ENCODE measurements at places on chromosomes 12 and 14.

- DNase-seq = no peak
Measured at GRCh38 chr12:103599274-103599673, 12.2 kb downstream of the STAB2 start.

- DNase-seq = no peak
Measured at GRCh38 chr14:54312166-54312801, 84.5 kb upstream of the CDKN3 start.

GRCh38 chr12:6532051-6532926, 2.0 kb upstream of the GAPDH start:
- peak; percentile 76 for DNase-seq

GRCh38 chr14:103782376-103782775, 65.0 kb downstream of the PPP1R13B start:
- no peak for DNase-seq

DNA sequence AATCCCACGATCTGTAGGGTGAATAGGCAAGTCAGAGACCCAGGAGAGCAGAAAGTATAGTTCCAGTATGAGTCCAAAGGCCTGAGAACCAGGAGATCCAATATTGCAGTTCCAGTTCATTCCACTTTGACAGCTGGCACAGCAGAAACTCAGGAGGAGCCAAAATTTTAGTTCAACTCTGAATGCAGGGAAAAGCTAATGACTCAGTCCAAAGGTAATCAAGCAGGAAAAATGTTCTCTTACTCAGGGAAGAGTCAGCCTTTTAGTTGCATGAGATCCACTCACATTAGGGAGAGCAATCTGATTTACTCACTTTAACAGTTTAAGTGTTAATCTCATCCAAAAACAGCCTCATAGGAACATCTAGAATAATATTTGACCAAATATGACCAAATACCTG, 130.2 kb upstream of the LRFN5 start:
- DNase-seq = no peak

DNA sequence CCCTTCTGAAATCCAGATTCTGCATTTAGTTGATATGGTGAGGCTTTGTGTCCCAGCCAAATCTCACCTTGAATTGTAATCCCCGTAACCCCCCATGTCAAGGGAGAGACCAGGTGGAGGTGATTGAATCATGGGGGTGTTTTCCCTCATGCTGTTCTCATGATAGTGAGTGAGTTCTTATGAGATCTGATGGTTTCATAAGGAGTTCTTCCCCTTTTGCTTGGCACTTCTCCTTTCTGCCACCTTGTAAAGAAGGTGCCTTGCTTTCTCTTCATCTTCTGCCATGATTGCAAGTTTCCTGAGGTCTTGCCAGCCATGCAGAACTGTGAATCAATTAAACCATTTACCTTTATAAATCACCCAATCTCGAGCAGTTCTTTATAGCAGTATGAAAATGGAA, 23.1 kb upstream of the C12orf42 start:
- DNase-seq = no peak

- peak; percentile 45 for DNase-seq
Measured at GRCh38 chr12:55724226-55724939, 4.2 kb downstream of the RDH5 start.

DNA sequence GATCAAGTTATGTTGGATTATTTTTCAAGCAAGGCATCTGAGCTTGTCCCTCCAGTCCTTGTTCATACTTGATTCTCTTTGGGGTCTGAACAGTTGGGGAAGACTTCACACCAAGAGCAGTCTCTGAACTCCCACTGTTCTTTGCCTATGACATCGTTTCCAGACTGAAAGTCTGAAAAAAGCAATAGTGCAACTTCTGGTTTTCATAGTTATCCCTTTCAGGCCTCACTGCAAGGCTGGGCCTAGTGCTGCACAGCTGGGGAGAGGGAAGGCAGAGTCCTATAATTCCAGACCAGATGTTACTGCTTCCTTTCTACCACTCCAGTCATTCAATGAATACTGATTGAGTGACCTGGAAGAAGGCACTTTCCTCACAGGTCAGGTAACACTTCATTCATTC, 187.1 kb upstream of the CCND2 start:
- no peak for DNase-seq

DNA sequence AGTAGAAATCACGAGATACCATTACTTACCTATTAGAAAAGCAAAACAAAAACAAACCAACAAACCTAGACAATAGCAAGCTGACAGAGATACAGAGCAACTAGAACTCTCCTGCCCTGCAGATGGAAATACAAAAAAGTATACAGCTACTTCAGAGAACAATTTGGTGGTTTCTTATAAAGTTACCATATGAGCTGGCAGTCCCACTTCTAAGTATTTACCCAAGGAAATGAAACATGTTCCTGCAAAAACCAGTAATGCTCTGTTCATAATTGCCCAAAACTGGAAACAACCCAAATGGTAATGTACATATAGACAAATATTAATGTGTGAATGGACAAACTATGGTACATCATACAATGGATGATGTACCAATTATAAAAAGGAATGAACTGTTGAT, 31.7 kb downstream of the FUT8 start:
- DNase-seq = no peak

DNA sequence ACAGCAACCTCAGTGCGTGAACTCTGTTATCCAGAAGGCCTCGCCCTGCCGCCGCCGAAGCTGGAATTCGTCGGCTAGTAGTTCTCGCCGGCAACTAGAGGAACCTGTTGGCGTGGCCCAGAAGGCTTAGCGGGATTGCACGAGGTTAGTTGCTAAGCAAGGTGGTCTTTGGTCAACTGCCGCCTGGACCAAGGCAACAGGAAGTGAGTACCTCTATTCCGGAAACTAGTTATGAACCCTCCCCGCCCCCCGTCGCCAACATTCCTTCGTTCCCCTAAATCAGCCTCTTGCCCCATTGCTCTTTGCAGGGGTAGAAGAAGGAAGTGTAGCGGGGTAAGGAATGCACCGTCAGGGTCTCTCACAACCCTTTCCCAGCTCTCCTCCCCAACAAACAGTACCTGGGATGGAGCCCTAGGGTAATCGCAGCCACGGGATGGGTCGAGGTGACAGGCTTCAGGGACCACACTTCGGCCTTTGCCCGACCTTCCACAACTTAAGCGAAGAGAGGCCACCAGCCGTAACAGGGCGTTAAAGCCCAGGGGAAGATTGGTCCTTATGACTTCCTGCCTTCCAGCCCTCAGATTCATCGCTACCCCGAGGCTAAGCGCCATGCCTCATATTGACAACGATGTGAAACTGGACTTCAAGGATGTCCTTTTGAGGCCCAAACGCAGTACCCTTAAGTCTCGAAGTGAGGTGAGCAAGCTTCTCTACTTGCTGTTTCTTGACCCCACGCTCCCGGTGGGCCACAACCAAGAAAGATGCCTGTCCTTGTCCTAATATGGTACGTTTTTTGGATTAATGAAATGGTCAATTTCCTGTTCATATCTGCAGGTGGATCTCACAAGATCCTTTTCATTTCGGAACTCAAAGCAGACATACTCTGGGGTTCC, at the start of gene GMPR2:
Gene GMPR2, plus strand, starts transcription at position 285 of the 893 bp plus-strand sequence. Its CDS starts 325 bp downstream, at position 610.
- DNase-seq = peak; percentile 29

GRCh38 chr12:71594214-71594948, 69.3 kb downstream of the ZFC3H1 start:
- no peak for DNase-seq

GRCh38 chr14:37695866-37696265, 100.4 kb downstream of the TTC6 start:
- no peak for DNase-seq

DNA sequence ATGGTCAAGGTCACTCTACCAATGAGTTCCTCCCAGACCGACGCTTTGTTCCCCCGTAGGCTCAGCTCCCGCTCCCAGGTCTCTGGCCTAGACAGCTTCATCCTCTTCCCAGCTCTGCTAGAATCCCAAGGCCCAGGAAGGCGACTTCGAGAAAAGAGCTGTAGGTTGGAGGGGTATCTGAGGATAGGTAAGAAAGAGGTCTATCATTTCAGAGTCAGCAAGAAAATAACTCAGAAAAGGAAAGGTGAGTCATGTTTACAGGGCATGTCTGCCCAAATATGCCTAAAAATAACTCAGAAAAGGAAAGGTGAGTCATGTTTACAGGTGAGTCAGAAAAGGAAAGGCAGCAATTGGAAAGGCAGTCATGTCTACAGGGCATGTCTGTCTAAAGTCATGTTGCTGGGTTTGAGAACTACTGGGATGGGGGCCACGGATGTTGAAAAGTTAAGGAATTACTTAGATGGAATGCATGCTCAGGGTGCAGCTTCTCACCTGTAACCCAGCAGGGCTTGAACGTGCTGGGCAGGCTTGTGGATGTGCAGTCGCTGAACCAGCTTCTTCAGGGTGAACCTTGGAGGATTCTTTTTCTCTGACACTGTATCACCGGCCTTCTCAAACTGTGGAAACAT, 12.2 kb downstream of the TEP1 start:
- DNase-seq = no peak

DNA sequence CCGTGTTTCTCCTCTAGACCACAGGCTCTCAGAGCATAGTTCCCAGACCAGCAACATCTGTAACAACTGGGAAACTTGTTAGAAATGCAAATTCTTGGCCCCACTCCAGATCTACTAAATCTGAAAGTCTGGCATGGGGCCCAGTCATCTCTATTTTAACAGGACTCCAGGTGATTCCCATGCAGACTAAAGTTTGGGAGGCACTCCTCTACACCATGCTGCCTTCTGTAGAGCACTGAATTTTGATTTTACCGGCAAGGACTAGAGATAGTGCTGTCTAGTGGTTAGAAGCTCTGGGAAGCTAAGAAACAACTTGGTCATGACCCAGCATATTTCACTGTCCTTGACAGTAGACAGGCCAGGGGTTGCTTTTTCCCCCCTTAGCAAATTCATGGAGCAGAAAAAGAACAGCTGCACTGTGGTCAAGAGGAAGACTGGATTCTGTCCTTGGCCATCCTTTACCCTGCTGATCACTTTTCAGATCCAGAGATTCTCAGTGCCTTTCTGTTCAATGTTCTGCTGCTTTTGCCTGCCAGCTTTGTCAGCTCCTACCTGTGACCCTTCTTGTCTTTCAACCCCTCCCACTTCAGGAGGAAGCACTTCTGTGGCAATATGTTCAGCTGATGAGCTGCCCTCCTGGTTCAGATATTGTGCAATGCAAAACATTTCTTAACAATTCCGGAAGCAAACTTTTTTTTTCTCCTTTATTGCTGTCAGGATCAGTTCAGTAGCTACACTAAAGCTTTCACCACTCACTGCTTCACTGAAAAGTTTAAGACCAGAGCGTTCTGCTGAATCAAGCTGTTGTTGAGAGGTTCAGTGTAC, 133.8 kb upstream of the NUDT4 start:
- DNase-seq = no peak

GRCh38 chr12:114439261-114439683, 33.3 kb upstream of the TBX5 start:
- DNase-seq = no peak

GRCh38 chr14:56995010-56995409, 184.7 kb upstream of the OTX2 start:
- no peak for DNase-seq

GRCh38 chr14:55254581-55254980, 16.6 kb upstream of the FBXO34 start:
- DNase-seq = no peak

DNA sequence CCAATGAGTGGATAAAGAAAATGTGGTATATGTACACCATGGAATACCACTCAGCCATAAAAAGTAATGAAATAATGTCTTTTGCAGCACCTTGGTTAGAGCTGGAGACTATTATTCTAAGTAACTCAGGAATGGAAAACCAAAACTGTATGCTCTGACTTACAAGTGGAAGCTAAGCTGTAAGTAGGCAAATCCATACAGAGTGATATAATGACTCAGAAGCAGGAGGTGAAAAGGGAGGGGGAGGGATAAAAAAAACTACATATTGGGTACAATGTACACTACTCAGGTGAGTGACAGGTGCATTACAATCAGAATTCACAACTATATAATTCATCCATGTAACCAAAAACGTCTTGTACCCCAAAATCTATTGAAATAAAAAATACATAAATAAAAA, 15.1 kb upstream of the CLEC1A start:
- no peak for DNase-seq

- no peak for DNase-seq
Measured at GRCh38 chr12:132209619-132210222, 65.5 kb downstream of the NOC4L start.

- no peak for DNase-seq
Measured at GRCh38 chr12:49482095-49483051, 56.5 kb upstream of the KCNH3 start.

DNA sequence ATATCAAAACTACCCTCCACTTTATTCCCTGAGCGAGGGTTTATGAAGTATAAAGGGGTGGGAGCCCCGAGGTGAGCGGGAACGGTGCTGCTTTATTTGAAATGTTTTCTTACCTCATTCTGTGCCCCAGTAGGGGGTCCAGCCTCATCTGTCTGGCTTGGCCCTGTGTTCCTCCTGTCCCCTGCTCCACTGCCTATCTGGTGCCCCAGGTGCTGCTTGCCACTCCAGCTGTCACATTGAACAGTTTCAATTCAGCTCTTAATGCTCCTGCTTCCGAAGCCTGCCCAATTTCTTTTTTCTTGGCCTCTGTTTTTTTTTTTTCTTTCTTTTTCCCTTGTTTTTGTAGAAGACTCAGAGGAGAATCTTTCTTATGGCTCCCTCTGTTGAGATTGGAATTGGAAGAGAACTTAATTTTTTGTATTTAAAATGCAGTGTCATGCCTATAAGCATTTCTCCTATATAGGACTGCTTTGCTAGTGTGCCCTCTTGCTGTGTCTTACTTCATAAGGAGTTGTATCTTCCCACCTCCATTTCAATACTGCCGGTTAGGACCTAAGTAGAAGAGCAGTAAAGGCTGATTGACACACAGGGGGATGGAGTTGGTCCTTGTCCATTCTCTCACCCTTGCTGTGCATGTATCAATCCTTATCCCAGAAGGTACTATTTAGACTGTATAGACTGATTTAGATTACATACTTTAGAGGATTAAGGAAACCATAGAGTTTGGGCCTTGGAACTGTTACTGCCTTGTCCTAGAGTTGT, 2.3 kb downstream of the ATXN7L3B start:
- DNase-seq = no peak

DNA sequence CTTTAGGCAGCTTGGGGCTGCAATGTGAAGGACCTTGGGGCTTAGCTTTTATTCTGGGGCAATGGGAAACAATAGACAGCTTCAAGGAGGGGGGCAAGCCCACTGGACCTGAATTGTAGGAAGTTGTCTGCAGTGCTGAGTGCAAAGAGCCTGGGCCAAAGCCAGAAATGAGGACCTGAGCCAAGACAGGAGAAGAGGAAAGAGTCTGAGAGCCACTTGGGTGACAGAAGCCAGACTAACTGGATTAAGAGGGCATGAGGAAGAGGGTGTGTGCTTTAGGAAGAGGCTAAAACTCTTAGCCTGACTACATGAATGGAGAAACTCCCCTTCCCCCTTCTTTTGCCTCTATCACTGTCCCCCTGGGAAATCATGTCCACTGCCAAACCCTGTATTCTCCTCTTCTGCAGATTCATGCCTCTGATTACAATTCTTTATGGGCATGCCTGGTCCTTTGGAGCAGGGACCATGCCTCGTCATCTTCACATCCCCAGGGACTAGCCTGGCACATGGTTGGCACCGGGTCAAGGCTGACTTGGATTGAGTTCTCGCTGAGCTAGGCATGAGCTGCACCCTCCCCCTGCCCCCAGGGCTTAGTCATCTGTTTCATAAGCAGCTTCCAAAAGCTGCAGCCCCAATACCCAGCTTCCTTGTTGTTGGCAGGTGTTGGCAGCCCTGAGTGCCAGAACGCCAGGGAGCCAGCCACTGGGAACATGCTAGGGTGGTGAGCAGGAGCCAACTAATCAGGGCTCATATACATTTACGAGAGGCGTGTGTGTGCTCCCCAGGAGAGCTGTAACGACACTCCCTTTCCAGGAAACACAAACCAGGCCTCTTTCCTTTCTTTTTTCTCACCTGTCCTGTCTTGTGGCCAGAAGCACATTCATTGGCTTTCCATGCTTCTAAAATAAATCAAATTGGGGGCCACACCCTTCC, 27.7 kb upstream of the JDP2 start:
- DNase-seq = no peak

- DNase-seq = no peak
Measured at GRCh38 chr12:104699489-104700190, 242.9 kb downstream of the CHST11 start.
